Right lobe of liver (tissue), 6 donors: ENCODE measurements at places on chromosomes 3 and 15. TPM values are rescaled to one million over a fixed set of nuclear protein-coding genes. Genes with fewer than 3 reads are reported as not detected.

GRCh38 chr3:18442756-18443664 is 17.9 kb upstream of the SATB1 start:
- no peak overlapping the region for H3K27ac ChIP-seq
- H3K27me3 ChIP-seq: no peaks in the 10 kb centered on the region
- H3K36me3 ChIP-seq: no peaks in the 10 kb centered on the region
- no peak for DNase-seq
- H3K4me1 ChIP-seq: no peaks in the 10 kb centered on the region

DNA sequence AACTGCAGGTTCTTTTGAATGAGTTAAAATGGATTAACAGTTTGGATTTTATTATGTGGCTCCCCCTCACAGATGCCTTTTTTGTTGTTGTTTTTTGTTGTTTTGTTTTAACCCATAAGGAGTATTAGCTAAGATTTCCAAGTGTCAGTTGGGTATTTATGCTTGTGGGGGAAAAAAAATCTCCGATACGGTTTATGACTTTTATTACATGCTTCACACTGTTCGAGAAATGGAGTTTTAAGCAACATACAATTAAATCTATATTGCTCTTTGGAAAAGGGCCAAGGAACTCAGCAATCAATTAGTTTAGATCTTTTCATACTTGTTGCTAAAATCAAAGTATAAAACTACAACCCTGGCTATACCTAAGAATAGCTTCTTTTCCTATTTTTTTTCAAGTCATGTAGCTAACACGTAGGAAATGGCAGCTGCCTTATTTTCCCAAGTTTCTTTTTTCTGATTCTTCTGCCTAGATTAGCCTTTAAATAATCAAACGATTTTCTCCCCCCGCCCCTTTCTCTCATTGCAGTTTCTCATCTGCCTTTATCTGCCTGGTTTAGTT is 16.0 kb downstream of the NR2F2 start:
- H3K27ac ChIP-seq: peak overlapping the region; percentile 48
- no peak overlapping the region for H3K4me3 ChIP-seq
- H3K4me1 ChIP-seq: no peaks in the 10 kb centered on the region
- DNase-seq: no peak
- no peaks in the 10 kb centered on the region for H3K36me3 ChIP-seq

DNA sequence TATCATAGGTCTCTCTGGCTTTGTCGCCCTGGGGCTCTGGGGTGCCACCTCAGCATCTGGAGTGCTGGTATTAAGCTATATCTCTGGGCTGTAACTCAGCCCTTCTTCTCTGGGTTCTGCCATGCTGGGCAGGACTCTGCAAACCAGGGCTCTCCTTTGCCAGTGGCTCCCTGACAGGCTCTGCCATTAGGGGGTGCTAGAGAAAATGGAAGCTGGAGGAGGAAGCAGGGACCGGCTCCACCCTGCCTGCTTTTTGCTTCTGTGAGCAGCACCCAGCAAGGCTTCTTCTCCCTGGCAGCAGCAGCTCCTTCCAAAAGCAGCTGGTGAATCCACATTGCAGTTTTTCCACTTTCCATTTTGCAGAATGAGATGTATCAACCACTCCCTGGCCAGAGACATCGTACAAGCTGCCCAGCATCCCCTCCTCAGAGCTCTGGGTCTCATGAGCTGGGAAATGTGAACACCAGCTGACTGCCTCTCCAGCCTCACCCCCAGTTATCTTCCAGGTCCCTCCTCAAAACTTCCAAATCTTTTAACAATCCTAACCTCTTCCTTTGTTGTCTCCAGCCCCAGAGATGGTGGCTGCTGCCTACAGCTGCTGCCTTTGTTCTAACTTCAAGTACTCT is 165.0 kb downstream of the ABHD5 start:
- peak; percentile 68 for DNase-seq
- no peaks in the 10 kb centered on the region for H3K27me3 ChIP-seq
- H3K4me3 ChIP-seq: no peak overlapping the region
- no peak overlapping the region for H3K27ac ChIP-seq

The IMPG2 gene
- total RNA-seq: 0.06 TPM
